Activated CD8-positive, alpha-beta memory T cell treated with anti-CD3 and anti-CD28 coated beads for 24 hours (primary cell): ENCODE measurements at places on chromosomes 1 and 21.

- DNase-seq, result no peak
Observed at GRCh38 chr1:22645931-22646330, 2.5 kb downstream of the C1QC start.

GRCh38 chr1:227397354-227397978, 79.2 kb upstream of the CDC42BPA start:
- DNase-seq, result no peak

DNA sequence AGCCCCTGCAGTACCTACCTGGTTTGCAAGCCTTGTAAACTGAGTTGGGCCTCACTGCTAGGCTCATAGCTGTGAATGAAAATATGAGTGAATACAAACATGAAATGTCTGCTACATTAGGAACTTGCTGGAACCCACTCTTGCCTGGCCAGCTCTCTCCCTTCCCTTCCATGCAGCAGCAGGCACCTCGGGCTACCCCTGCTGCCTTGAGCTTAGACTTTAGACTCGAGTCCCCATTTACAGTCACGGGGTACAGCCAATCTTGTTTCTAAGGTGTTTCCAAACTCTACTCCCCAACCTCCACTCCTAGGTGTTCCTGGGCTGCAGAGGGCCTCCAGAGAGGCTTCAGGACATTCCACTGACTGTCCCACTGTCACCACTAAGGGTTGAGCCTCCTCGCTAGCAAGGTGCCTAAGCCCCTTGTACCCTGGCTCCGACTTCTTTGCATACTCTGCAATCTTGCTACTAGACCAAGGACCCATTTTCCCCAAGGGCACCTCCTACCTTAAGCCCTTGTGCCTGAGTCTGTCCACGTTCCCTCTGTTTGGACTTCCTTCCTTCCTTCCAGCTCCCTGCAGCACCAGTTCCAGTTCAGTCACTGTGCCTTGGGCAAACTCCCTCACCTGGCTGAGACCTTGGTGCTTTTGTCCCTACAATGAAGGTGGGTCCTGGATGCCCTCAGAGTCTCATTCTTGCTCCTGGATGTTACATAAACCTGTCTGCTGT, 36.9 kb downstream of the CDK18 start:
- DNase-seq, result peak; percentile 50

DNA sequence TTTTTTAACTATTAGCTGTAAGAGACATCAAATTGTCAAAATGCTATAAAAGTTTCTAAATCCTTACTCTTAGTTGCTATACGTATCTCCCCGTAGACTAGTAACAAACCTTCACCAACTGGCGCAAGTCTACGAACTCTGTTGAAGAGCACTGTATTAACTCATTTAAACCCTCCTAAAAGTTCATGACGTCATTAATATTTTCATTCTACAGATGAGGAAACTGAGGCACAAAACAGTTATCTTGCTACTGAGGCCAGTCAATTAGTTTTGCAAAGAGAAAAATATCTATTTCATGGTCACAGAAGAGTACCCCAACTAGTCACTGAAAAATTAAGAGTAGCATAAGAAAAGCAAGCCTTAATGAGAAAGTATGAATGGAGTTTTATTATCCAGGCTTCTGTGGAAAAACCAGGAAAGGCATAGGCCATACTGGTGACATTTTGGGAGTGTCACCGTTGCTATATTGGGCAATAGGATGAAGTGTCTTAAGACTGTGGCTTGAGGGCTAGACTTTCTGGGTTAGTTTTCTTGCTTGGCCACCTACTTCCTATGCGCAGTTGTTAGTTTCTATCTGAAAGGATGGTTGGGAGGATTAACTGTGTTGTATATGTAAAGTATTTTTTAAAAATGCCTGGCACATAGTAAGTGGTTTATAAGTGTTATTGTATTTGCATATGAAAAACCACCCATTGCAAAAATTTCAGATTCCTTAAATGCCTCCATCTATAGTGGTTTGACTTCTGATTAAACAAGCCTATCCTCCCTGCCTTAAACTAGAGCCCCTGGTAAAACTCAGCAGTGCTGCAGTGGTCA, 52.4 kb upstream of the SYT14 start:
- DNase-seq, result no peak

DNA sequence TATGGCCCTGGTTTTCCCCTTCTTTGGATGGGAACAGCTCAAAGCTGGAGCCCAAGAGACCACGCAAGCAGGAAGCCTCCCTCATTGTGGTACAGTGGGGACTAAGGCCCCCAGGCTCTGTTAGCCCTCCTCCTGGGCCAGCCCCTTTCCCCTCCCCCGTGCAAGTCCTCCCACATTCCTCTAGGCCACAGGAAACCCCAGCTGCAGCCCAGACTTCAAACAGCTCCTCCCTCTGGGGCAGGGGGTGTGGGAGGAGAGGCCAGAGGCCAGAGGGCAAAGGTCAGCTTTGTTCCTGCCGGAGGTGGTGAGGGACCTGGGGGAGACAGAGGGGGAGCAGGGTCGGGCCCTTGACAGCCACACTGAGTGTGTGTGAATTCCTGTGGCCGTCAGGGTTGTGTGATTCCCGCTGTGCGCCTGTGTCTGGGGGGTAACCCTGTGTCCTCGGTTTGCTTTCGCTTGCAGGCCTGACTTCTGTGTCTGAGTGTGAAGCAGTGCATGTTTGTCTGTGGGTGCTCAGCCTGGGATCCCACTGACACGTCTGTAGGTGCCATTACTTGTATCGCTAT, 3.4 kb upstream of the AHDC1 start:
- no peak for DNase-seq

DNA sequence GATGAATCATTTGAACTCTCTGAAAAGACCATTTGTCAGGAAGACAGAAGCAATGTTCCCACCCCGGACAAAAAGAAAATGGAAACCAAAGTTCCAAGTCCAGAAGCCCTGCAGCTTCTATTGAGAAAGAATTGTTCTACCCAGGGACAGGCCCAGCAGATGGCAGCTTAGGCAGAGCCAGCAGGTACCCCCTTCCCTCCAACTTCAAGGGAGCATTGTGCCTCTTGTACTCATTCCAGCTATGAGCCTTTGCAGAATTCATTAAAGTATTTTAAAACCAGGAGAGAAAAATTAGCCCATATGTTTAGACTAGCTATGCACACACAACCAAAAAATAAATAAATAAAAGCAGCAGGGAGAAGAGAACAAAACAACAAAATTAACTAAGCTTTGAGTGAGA, 85.2 kb upstream of the KCND3 start:
- no peak for DNase-seq

DNA sequence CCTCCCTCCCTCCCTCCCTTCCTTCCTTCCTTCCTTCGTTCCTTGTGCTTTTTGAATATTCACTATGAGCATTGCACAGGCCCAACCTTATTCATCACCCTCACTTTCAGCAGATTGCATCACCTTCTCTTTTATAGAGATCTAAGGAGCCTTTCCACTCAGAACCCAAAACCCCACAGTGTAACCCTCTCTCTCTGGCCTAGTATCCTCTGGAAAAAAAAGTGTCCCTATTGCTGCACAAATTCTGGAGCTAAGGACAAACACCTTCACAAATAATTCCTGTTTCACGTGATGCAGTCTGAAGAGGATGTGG, 25.6 kb downstream of the OR10J5 start:
- no peak for DNase-seq

- no peak for DNase-seq
Observed at GRCh38 chr1:2127187-2128145, 67.1 kb downstream of the FAAP20 start.

DNA sequence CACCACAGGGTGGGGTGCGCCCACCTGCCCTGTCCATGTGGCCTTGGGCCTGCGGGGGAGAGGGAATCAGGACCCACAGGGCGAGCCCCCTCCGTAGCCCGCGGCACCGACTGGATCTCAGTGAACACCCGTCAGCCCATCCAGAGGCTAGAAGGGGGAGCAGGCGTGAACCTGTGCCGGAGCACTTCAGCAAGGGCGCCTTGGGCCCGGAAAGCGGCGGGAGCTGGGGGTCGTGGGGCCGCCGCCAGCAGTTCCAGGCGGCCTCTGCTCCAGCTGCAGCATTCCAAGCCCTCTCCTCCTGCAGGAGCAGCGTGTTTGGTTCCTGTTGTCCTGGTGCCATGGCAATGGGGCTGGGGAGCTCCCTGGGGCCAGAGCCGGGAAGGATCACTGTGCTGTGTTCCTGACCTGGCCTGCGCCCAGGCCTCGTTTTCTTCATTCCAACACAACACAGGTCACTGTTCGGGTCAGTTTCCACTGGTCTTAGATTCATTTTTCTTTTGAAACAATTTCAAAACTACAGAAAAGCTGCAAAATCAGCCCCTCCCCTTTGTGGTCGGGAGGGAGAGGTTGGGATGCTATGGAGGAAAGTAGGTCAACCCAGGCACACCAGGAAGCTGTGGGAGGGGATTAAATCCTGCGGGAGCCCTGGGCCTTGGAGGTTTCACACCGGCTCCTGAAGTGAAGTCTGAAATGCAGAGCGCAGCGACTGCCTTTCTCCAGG, 18.8 kb downstream of the SLX9 start:
- no peak for DNase-seq

DNA sequence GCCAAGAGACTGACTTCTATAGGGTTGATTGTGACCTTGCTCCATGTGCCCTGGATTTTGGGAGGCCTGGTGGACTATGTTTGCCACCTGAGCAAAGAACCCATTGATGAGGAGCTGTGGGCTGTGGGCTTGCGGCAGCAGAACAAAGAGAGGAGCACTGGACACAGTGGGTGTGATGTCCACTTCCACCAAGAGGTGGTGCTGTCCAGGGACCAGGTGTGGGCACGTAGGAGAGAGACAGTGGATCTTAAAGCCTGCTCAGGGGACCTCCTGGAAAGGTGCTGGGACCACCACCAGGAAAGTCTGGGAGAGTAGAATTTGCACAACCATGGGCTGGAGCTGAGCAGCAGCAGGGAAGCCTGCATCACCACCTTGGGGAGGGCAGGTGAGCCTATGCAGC, 106.7 kb upstream of the ETS2 start:
- DNase-seq, result no peak
